GM03348 (cell line): ENCODE measurements at places on chromosomes 6 and 20.

- no peak for DNase-seq
Observed at GRCh38 chr6:126396131-126396530, 56.2 kb downstream of the CENPW start.

- no peak for DNase-seq
Observed at GRCh38 chr6:28008053-28008452, 51.0 kb downstream of the OR2B6 start.

DNA sequence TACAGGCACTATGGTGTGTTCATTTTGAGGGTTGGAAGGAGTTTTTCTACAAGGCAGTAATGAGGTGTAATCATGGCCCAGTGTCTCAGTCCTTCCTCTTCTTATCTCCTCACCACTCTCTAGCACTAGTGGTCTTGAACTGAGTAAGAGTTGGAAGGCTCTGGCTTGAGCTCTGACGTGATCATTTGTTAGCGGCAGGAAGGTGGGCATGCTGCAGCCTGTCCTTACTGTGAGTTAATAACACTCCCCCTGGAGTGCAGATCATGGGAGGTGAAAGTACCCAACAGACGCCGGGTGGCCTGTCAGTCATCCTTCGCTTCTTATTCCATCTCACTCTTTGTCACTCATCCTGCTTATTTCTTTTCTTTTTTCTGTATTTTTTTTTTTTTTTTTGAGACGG, 356.9 kb downstream of the CDKAL1 start:
- no peak for DNase-seq

DNA sequence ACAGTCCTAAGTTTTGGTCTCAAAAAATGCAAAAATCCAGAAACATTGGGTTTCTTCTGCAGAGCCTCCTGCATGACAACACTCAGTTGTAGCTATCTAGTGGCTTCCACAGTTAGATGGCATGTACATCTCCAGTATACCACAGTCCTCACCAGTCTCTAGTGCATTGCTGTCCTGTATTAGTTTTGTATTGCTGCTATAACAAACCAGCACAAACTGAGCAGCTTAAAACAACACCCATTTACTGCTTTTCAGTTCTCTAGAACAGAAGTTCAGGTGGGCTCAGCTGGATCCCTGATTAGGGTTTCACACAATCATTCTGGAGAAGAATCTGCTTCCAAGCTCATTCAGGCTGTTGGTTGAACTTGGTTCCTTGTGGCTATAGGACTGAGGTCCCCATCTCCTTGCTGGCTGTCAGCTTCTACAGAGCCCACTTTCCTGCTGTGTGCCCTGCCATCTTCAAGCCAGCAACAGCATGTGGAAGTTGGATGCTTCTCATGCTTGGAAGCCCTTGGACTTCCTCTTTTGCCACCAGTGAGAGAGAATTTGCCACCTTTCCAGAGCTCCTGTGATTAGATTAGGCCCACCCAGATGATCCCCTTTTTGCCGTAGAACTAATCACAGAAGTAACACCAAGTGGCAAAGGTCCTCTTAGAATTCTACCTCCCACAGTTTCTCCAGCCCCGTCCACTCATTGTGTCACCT, 48.9 kb upstream of the TBC1D7 start:
- no peak for DNase-seq

GRCh38 chr6:137798261-137798660, 68.8 kb upstream of the TNFAIP3 start:
- no peak for DNase-seq

DNA sequence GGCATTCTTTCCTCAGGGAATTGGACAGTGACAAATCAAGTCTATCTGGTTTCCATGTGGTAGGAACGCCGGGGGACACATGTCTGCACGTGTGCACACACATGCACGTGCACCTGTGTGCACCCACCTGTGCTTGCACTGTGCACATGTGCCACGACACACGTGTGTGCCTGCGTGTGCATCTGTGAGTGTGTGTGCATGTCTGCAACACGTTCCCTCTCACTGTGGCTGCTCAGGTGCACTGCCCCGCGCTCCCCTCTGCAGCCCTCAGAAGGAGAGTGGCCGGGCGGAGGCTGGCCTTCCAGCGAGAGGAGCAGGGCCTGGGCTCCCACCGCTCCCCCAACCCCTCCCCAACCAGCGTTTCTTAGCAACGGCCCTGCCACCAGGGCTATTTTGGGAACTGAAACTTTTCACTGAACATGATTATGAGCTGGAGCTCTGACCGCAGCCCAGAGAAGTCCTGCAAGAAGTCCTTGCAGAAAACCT, 147.8 kb downstream of the PHACTR3 start:
- no peak for DNase-seq

DNA sequence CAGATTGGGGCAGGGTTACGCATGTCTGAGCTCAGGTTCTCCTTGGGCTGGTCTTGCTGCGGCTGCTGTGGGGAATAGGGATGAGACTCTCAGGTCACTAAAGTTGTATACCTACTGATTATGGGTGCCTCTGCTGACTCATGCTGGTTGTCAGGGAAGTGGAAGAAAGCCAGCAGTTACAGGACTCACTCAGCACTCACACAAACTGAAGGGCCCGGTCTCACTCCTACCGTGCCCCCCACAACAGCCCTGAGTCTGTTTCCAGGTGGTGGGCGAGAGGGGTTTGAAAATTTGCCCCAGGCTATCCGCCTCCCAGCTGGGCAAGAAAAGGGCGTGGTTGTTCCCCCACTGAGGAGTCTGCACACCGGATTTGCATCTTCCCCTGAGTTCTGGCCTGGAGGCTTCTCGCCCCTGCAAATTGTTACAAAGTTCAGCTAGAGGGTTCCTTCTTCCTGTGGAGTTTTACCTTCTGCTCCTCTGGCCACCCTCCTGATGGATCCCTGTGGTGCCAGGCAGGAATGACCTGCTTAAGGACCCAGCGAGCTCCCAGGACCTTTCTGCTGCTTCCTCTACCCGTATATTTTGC, 659.2 kb downstream of the HDGFL1 start:
- DNase-seq = no peak

GRCh38 chr20:60058879-60059278, 100.7 kb downstream of the CDH26 start:
- no peak for DNase-seq

DNA sequence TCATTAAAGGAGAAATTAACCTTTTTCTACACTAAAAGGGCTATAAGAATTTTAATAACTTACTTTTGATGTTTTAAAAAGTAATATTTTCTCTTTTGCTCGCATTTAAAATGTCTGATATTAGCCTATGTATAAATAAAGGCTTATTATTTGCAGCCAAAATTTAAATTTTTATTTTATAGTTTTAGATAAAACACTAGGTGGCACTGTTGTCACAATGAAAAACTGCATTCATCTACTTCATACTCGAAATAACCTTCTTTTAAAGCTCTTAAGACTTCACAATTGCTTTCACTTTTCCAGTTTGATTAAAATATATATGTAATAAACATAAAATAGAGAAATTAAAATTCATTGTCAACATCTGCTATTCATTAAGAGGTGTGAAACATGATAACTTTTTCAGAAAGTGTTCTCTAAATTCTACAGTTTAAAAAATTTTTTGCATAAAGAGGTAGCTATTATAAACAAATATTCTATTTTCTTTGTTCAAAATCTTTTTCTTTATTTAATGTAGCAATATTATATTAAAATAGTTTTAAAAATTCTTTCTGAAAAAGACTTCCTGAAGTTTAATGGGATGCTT, 78.8 kb upstream of the DEFB112 start:
- peak; percentile 27 for DNase-seq

GRCh38 chr20:1535420-1536175, 21.9 kb downstream of the SIRPD start:
- DNase-seq = no peak

GRCh38 chr6:149884215-149884614, 13.7 kb downstream of the RAET1E start:
- DNase-seq = no peak

DNA sequence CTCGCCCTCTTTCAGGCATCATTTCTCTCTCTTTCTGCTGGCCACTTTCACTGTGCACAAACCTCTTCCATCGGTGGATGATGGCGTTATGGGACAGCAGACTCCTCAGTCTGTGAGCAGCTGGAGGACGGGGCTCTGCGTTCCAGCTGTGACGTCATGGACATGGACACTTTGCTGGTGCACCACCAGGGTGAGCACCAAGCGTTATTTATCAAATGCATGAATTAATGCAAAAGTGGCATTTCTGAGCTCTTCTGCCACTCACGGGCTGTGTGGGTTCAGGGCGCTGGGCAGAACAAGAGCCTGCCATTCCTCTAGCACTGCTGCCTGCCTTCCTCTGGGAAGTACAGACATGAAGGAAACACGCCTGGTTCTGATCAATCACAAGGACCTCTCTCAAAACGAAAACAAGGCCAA, 82.9 kb upstream of the MPC1 start:
- DNase-seq = peak; percentile 80

DNA sequence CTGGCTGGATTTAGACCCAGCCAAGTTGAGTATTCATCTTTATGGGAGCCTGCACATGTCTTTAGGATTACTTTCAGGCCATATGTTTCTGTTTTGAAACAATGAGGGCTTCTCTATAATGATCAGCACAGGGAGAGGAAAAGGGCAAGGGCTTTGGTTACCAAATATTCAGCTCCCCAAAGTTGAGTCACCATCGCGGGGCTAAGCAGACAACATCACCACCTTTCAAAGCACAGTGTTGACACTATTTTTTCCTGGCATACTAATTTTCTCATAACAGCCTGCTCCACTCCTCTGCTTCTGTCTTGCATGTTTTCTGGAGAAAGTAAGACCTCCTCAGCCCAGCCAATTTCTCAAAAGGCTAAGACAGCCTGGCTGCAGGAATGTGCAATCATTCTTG, 4.9 kb downstream of the SCML4 start:
- DNase-seq = no peak

DNA sequence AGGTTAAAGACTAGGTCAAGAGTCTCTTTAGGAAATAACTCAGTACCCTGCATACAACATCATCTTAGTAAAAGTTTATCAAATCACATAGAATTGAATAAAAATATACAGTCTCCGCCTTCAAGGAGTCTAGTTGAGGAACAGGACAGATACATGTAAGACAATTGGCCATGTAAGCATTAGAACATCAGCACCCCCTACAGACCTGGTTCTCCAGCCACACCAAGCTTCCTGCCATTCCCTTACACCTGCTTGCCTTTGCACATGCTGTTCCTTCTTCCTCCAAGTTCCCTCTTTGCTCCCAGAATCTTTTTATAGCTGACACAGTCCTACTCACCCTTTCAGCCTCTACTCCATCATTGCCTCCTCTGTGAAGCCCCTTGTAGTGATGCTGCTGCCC, 187.8 kb upstream of the LRFN2 start:
- DNase-seq = no peak

DNA sequence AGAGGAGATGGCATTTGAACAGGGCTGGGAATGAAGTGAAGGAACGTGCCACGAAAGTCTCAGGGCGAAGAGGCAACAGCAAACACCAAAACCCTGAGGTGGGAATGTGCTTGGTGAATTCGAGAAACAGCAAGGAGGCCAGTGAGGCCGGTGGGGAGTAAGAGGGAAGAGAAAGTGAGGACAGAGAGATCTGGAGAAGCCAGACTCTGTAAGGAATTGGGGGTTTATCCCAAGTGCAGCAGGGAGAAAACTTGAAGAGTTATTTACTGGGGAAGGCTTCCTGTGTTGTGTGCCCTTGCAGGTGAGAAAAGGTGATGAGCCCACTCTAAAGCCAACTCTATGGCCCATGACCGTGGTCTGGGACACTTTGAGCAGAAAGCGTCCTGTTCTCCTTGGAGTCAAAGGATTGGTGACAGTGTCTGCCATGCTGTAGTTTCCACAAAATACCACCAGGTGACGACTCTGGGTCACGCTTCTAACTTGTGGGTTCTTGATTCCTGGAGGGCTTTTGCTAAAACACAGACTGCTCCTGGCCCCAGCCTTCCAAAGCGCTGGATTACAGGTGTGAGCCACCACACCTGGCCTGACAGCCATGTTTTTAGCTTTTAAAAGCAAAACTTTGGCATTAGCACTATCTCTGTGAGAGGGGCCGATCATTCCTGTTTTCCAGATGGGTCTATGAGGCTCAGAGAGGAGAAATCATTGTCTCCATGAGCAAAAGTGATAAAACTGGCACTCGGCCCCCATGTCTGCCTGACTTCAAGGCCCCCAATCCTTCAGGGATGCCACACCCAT, 18.0 kb upstream of the CSNK2A1 start:
- DNase-seq = peak; percentile 85

- no peak for DNase-seq
Observed at GRCh38 chr6:42333612-42334011, 116.0 kb upstream of the MRPS10 start.

- DNase-seq = no peak
Observed at GRCh38 chr6:8057793-8058192, 6.4 kb downstream of the BLOC1S5 start.

DNA sequence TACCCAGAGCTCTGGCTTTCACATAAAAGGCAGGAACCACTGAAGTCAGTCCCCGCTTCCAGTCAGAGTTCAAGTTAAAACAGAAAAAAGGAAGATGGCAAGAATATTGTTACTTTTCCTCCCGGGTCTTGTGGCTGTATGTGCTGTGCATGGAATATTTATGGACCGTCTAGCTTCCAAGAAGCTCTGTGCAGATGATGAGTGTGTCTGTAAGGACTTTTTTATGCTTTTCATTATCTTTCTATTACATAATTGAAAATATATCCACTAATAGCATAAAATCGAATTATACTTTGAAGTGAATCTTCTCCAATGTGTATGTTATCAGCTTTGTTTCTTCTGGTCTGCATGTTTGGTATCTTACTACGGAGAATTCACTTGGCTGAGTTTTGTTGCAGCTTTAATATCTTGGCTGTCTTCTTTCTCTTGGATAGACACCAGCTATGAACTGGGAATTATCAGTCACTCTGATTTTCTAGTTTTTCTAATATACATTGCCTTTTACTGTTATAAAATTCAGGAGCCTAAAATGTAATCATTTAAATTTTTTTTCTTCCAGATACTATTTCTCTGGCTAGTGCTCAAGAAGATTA, at the start of gene OTOR:
TSS of gene OTOR (plus strand) at position 51 of the 593 bp plus-strand sequence. CDS start at position 95, 44 bp downstream.
- no peak for DNase-seq

- no peak for DNase-seq
Observed at GRCh38 chr6:143505537-143505936, 6.0 kb downstream of the FUCA2 start.

- DNase-seq = no peak
Observed at GRCh38 chr6:16230953-16231352, 7.4 kb upstream of the GMPR start.

- DNase-seq = peak; percentile 31
Observed at GRCh38 chr6:156890627-156891314, 113.6 kb downstream of the ARID1B start.

DNA sequence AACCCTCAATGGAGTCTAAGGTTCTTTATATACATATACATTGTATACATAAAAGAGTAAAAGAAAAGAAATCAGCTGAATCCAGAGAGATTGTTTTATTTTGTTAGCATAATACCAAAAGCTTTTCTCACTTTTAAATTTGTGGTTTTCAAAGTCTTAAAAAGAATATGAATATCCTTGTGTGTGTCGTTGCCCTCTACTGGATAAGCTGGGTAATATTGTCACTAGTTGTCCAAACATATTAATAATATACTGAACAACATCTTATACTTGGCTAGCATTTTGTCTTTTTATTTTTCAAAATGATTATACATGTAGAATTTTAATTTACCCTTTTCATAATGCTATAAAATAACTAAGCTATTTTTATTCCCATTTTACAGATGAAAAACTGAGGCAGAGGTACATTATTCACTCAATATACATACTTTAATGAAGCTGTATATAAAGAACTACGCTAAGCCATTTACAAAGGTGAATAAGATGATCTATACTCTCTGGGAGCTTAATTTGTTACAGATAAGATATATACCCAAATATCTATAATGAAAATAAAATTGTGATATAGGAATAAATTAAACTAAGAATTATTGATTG, 531.7 kb downstream of the TFAP2B start:
- DNase-seq = peak; percentile 40
